ENCODE measurements at places on chromosomes 1 and 21.

- DNase-seq: no peak
These were observed 12.4 kb downstream of the LYST start for GRCh38 chr1:235854347-235854746.

GRCh38 chr1:94621395-94621794 lies 79.8 kb upstream of the F3 start:
- DNase-seq: no peak

DNA sequence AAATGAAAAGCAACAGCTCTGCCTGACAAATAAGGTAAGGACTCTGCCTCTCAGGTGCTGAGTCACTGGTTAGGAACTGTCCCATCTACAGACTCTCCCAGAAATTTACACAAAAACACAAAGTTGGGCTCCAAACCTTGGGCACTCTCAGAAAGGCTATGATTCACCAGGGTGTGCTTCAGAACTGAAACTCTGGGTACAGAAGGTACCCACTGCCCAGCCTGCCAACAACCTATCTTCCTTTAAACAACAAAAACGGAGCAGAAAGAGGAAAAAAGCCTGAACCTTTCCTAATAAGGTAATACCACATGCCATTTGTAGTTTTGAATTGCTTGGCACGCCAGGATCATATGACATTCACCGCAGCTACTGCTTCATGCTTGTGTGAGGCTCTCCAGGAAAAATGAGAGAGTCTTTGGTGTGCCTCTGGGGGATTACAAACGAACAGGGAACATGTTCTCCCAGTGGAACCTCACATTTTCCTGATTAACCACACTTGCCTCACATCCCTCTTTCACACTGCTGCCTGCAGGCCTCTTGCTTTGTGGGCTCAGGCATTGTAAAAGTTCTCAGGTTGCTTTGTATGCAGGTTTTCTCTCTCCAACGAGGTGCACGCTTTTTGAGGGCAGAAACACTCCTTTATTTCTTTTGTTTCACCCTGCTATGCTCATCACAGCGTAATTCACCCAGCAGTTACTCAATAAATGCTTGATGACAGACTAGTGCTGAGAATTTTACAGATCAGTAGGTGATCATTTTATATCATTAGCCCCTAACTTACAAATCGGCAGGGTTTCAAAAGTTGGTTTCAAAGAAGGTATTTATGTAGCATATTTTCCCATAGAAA lies 65.1 kb downstream of the GADD45A start:
- DNase-seq: no peak

DNA sequence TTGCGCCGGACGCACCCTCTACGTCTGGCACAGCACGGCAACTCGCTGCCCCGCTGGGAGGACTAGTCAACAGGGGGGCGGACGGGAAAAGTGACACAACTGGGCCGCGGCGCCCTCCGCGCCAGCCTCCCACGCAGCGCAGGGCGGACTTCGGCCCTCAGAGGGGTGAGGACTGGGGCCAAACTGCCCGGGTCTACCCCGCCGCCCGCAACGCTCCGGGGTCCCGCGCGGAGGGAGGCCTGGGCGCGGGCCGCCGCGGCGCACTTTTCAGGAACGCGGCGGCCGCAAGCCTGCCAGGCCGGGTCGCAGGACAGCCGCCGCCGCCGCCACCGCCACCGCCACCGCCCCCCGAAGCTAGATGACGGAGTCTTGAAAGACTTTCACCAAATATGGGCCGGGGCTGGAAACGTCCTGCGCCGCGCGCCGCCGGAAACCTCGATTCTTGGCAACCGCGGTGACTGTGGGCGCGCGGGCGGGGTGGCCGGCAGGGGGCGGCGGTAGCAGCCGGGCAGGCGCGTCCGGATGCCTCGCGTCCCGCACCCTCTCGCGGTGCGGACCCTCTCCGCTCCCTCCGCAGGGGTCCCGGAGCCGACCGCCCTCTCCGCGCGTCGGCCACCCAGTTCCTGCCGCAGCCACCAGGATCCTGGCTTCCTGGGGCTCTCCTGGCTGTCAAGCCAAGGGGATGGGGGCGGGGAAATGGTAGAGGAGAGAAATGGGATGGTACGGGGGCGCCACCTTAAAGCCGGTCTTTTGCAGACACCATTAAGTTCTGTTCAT lies 3.7 kb upstream of the CCN1 start:
- DNase-seq: no peak

GRCh38 chr1:65292861-65293593 lies 16.3 kb upstream of the DNAJC6 start:
- DNase-seq: no peak

- DNase-seq: no peak
These were observed 41.5 kb upstream of the SGIP1 start for GRCh38 chr1:66492424-66492823.

- DNase-seq: no peak
These were observed 14.0 kb upstream of the NCF2 start for GRCh38 chr1:183604038-183604808.

GRCh38 chr21:35051287-35051818 lies 2.3 kb upstream of the RUNX1 start:
- DNase-seq: peak; percentile 74

GRCh38 chr1:50979937-50980336 lies 9.9 kb downstream of the CDKN2C start:
- no peak for DNase-seq

- no peak for DNase-seq
These were observed 190.4 kb upstream of the TNR start for GRCh38 chr1:175933801-175934200.

DNA sequence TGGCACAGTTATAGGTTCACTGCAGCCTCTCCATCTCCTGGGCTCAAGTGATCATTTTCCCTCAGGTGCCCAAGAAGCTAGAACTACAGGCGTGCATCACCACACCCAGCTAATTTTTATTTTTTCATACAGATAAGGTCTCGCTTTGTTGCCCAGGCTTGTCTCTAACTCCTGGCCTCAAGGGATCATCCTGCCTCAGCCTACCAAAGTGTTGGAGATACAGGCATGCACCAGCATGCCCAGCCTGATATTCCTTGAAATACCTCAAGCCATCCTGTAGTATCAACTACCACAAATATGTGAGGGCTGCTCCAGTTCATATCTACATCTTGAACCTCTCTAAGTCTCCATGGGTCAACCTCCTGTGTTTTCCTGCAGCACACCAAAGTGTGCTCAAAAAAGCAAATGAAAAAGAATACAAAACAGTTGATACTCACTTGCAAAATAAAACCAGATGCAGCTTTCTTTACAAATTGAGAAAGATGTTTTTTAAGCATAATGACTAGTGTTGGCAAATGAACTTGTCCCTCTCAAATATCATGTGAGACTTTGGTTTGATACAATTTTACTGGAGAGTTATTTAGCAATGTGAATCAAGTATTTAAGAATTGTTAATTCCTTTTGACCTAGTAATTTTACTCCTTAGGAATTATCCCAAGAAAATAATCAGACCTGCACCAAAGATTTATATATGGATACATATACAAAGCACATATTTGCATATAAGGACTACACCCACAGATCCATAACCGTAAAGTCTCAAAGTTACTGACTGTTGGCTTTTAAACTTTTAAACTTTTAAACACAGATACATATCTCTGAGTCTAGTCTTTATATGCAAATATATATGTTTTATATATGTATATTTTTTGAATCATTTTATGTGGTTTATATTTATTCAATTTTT lies 197.7 kb downstream of the NRIP1 start:
- DNase-seq: no peak

- DNase-seq: no peak
These were observed 190.2 kb upstream of the LRRC7 start for GRCh38 chr1:69377507-69377906.

DNA sequence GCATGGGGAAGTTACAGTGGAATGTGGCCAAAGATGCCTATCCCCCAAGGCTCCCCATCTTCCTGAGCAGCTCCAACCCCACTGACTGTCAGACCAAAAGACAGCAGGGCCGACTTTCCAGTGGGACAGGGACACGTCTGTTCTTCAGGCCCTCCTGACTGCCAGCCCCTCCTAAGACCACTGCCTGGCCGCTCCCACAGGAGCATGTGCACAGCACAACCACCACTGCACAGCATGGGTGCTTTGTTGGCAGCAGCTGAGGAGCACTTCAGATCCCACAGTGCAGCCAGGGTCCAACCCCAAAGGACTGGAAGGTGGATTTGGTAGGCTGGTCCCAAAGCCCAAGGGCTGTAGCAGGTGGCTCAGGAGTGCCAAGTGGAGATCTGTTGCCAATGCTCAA lies 648.3 kb upstream of the BRINP3 start:
- no peak for DNase-seq

DNA sequence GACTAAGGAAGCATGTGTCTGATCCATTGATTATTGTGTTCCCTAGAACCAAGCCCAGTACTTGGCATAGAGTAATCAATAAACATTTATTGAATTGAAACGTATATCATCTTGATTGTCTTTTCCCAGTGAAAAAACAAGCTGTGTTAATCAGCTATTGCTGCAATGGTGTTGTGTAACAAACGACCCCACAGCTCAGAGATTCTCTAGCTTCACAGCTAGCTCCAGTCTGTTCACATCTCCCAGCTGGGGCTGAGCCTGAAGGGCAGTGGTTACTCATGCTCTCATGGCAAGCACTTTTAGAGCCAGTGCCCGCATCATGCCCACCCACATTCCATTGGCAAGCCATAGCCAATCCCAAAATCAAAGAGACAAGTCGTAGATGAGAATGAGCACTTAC lies 237.4 kb upstream of the RAB4A start:
- DNase-seq: no peak

DNA sequence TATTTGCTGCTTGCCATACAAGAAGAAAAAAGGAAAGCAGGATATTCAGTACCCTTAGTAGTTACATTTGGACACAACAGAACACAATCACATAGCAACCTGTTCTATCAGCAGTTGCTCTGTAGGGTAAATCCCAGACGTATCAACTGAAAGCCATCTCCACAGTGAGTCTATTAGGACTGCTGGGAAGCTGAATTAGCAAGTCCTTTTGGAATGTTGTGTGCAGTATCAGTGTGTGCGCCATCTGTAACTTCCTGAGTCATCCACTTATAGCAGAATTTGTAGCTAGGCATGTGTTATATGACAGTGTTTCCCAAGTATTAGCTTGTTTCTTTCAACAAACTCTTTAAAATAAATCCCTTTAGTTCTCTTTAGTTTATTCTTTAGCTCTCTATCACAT lies 21.3 kb downstream of the CCDC30 start:
- DNase-seq: no peak

DNA sequence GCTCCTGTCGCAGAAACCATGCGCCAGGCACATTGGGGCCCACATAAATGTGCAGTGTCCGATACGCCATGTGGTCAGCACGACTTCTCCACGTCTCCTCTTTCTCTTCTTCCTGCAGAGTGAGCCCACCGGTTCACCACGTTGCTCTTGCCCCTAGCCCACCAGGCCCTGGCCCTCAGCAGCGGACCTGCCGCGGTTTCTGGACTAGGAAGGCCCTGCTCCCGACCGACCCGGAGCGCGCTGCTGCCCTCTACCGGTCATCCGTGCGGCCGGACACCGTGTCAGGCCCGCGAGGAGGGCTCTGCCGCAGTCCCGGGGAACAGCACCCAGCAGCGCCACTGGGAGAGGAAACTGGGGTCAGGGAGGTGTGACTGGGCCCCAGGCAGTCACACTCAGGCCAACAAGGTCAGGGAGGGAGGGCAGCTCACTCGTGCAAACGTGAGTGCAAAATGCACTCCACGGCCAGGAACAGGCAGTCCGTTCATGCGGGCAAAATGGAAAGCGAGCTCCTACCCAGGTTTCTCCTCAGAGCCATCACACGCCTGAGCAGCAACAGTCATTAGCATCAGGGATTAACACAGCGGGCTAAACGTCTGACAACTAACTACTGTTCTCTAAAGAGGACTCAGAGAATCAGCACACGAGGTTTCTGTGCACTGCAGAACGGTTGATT lies 13.7 kb downstream of the TLR5 start:
- DNase-seq: peak; percentile 51

- DNase-seq: no peak
These were observed 276.9 kb downstream of the MATN1 start for GRCh38 chr1:30446508-30446907.

DNA sequence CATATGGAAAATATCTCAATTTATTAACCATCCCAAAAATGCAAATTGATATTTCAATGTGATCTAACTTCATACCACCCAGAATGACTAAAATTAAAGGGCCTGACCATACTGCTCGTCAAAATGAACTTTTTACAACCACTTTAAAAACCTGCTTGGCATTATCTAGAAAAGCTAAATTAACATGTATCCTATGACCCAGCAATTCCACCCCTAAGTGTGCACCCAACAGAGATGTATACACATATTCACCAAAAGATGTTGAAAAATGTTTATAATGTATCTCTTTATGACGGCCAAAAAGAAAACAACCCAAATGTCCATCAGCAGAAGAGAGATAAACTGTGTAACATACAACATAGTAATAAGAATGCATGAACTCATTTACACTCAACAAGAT lies 1.6 kb upstream of the BCAR3 start:
- DNase-seq: no peak

DNA sequence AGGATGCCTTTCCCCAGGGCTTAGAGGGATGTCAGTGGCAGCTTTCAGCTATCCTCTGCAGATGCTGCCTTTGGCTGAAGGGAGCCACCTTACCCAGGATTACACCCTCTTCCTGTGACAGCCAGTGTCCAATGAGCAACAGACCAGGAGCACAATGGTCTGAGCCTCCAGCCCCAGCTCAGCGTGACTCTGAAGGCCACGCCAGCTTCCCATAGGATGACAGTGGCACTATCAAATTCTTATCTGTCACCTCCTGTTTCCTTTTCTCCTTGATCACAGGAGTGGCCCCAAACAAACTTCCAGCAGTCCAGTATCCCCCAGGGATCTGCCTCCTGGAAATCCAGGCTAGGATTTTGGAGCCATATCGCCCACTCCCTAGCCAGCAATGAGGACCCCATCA lies 226.9 kb downstream of the SETD4 start:
- no peak for DNase-seq

GRCh38 chr1:178607718-178608408 lies 95.0 kb downstream of the TEX35 start:
- DNase-seq: no peak

- peak; percentile 9 for DNase-seq
These were observed 164.2 kb upstream of the C1orf21 start for GRCh38 chr1:184222652-184223052.

- DNase-seq: no peak
These were observed 575.8 kb upstream of the B3GALT2 start for GRCh38 chr1:193762236-193762635.

GRCh38 chr1:209219791-209220524 lies 363.6 kb upstream of the CAMK1G start:
- DNase-seq: no peak

GRCh38 chr1:236120721-236121153 lies 21.6 kb upstream of the GPR137B start:
- DNase-seq: no peak

- DNase-seq: no peak
These were observed 1.5 kb downstream of the CA6 start for GRCh38 chr1:8947127-8947691.

DNA sequence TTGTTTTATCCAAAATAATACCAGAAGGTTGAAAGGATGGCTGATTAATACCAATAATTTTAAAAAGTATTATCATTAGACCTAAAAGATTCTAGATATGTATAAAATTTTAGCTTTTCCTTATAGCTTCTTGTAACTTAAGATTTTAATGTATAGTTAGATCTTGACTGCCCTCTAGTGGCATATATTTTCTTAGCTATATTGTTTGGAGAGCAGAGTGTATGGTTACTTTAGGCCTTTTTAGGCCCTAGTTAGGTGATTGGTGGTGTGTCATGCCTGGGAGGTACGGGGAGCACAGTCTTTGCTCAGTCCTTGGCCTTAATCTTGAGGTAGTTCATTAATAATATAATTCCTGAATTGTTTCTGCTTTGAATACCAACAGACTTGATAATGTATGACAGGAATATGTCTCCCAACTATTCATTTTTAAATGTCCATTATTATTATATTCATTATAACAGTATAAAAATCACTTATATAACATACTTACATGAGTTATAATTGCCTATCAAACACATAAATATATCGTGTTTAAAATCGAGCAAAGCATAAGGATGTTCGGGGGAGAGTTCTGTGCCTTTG lies 328.4 kb downstream of the ZP4 start:
- peak; percentile 4 for DNase-seq

All from activated CD4-positive, alpha-beta T cell treated with anti-CD3 and anti-CD28 coated beads, Interleukin-2, amount 50 U/mL, for 24 hours (primary cell).